ENCODE measurements at places on chromosomes 6 and 20.

DNA sequence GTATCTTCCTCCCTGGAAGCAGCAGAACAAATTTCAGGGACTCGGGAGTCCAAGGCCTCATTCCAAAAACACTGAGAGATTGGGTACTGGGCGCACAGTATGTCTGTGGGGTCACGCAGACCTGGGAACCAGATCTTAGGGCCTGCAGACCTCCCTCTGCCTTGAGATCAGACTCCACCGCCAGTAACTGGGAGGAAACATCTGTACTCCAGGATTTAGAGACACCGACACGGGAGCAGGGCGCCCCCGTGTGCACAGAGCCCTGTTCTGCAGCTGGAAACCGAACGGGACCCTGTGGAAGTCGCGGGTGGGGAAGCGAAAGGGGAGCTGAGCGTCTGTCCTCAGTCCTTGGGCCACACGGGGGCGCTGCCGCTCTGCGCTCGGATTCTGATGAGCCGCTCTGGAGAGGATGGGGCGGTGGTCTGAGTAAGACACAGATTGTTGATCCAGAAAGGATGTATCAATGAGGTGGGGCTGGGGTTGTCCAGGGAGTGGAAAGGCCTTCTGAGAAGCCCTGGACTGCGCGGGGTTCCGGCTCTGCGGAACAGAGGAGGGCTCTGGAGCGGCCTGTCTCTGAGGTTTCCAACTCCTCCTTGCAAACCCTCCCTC is 35.7 kb upstream of the HLA-E start:
- peak; percentile 55 for DNase-seq

DNA sequence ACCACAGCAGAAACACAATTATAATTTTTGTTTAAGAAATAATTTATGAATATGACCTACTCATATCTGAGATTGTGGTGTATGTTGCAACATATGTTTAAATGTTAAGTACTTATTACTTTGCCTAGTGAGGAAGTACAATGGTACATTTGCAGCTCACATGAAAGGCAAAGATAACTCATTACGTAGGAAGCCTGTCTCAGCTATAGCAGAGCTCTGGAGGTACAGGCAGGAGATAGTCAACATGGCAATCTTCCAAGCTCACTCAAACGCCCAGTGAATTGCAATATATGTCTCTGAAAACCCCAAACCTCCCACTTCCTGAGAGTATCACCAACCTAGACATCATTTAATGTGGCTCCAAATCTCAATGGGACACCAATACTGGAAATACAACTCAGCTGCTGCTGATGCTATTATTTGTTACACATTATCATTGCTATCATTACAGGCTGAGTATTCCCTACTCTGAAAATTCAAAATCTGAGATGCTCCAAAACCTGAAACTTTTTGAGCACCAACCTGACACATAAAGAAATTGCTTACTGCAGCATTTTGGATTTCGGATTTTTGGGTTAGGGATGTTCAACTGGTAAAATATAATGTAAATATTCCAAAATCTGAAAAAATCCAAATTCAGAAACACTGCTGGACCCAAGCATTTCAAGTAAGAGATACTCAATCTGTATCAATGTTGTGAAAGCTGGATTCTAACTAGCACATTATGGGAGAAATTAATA is 25.1 kb upstream of the GSTA4 start:
- no peak for DNase-seq

- no peak for DNase-seq
These were observed 99.4 kb upstream of the VGLL2 start for GRCh38 chr6:117165911-117166499.

DNA sequence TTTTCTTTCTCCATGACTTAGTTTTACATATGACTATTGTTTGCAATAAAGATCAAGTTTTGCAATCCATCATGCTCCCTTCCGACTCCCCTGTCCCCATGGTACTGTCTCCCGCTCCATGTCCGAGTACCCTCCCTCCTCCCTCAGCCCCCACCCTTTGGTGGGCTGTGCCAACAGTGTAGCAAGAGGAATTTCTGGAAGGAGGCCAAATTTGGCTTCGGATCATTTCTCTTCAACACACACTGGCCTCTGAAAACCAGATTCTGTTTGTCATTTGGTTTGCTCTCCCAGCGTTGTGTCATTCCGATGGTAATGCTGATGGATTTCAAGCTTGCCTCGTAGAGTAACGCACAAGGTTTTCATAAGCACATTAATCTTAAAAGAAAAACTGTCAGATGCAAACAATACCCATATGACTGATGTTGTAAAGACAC is 22.9 kb upstream of the PAX1 start:
- peak; percentile 64 for DNase-seq

DNA sequence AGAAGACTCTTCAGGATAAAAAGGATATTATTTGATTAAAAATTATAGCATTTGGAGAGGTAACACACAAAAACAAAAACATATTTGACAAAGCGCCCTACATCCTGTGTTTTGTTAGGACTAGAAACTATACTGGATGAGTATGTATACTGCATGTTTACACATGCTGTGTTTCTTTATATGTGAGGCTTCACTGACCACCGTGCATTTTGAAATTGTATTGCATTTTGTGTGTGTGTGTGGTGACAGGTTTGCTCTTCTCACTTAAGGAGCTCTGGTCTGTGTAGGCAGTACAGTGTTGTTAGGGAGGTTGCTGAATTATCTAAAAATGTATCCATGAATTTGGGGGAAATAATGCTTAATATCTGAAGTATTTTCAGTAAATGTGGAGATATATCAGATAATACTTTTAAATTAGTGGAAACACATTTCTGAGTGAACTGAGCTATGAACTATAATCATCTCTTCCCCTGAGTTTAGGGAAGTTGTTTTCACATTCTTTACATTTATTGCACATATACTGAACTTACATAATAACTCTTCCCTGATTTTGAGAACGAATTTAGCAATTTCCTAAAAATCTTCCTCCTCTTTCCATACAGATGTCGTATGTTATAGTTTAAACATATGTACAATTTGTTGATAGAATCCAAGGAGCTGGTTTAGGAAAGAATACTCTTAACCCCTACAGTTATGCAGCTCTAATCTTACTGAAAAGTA is 43.3 kb downstream of the TMEM170B start:
- DNase-seq, result no peak

DNA sequence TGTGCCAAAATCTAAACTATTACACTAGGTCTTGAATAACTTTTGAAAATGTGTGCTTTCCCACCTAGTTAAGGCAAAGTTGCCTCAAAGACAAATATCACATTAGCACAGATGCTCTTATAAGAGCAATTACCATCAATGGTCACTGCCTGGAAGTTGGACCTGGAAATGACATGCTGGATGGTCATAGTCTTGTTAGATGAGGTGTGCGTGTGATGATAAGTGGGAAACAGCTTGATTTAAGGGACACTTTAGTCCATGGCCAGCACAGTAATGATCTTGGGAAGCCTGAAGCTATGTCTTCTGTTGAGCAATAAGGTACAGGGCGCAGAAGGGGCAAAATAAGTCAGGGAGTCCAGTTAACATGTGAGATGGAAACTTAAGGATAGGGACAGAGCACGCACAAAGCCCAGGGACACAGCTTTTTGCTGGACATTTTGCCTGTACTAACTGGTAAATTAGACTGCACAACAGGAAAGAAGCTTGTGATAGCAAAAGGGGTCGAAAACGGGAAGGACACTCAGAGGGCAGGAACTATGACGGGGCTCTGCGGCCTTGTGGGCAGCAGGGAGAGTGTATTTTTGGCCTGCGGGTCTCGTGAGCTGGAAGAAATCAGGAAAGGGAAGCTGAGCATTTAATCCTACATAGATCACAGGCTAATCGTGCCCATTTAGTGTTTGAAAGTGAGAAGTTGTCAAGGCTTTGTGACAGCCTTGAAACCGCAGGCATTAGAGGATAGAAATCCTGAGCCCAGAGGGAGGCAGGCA is 66.7 kb upstream of the BMP2 start:
- no peak for DNase-seq

DNA sequence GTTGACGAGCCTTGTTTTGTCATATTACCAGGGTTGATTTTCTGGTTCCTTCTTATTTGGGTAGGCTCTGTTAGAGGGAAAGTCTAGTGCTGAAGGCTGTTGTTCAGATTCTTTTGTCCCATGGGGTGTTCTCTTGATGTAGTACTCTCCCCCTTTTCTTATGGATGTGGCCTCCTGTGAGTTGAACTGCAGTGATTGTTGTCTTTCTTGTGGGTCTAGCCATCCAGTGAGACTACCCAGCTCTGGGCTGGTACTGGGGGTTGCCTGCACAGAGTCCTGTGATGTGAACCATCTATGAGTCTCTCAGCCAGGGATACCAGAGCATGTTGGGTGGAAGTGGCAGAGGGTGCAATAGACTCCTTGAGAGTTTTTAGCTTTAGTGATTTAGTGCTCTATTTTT is 680.6 kb downstream of the RFPL4B start:
- no peak for DNase-seq

GRCh38 chr6:53311586-53311935 is 37.2 kb downstream of the ELOVL5 start:
- DNase-seq, result no peak

GRCh38 chr6:34393191-34393965 is 909 bp upstream of the NUDT3 start:
- peak; percentile 15 for DNase-seq

DNA sequence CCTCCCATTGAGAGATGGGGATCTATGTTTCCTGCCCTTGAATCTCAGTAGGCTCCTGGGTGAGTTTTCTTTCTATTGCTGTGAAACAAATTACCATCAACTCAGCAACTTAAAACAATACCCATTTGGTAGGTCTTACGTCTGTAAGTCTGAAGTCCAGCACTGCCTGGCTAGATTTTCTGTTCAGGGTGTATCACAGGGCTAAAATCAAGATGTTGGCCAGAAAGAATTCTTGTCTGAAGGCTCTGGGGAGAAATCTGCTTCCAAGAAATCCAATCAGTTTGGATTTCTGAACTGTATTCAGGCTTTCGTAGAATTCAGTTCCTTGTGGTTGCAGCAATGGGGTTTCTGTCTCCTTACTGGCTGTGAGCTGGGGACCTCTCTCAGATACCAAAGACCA is 99.6 kb upstream of the SLC24A3 start:
- no peak for DNase-seq

- no peak for DNase-seq
These were observed 79.0 kb downstream of the LYRM4 start for GRCh38 chr6:5181510-5182317.

- DNase-seq, result no peak
These were observed 98.6 kb downstream of the EYA4 start for GRCh38 chr6:133339543-133340384.

DNA sequence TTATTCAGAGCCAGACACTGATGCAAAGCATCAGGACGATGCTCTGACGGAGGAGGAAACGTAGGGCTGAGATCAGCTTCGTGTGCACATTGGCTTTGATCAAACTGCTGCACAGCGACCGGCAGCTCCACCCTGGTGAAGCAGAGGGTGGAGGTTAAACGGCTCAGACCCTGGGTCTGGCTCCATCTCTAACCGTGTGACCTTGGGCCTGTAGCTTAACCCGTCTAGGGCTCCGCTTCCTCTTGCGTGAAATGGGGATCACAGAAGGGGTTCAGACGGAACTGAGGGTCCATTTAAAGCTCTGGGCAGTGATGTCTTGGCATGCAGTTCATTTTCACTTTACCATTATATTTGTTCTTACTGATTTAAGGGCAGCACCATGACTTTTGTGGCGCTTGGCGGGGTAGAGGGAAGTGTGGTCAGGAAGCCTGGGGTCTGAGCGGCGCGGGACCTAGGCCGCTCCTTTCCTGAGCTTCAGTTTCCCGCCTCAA is 644 bp downstream of the RBL1 start:
- DNase-seq, result peak; percentile 42

GRCh38 chr6:17419189-17419575 is 25.8 kb downstream of the CAP2 start:
- DNase-seq, result no peak

- DNase-seq, result no peak
These were observed 45.1 kb upstream of the TBC1D7 start for GRCh38 chr6:13373488-13373886.

- DNase-seq, result no peak
These were observed 123.0 kb downstream of the HTR1B start for GRCh38 chr6:77340331-77340730.

- no peak for DNase-seq
These were observed 2.4 kb upstream of the PFDN4 start for GRCh38 chr20:54205450-54205849.

- peak; percentile 71 for DNase-seq
These were observed 551.2 kb downstream of the QKI start for GRCh38 chr6:163965426-163966348.

- no peak for DNase-seq
These were observed 49.9 kb downstream of the SLC35A1 start for GRCh38 chr6:87522686-87523085.

- DNase-seq, result no peak
These were observed 31.5 kb downstream of the ATXN1 start for GRCh38 chr6:16729744-16730143.
